ENCODE measurements at places on chromosomes 4 and X.

DNA sequence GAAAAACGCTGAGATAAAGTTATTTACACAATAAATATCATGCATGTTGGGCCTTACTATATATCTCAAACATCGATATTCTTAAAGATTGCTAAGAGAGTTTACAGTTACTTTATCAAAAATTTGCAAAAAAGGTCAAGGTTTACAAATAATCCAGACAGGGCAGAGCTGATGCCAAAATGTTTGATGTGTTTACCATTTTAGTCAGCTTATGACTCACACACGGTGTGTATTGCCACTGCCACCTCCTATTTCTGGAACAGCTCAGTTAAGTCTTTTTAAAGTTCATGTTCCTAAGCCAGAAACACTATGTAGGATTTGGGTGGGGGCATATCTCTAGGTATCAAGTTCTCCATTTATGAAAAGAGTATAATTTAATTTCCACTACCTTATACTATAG, 580.6 kb downstream of the INPP4B start:
- DNase-seq, result no peak

- DNase-seq, result no peak
These were observed 63.5 kb upstream of the WDR17 start for GRCh38 chr4:176002007-176002613.

DNA sequence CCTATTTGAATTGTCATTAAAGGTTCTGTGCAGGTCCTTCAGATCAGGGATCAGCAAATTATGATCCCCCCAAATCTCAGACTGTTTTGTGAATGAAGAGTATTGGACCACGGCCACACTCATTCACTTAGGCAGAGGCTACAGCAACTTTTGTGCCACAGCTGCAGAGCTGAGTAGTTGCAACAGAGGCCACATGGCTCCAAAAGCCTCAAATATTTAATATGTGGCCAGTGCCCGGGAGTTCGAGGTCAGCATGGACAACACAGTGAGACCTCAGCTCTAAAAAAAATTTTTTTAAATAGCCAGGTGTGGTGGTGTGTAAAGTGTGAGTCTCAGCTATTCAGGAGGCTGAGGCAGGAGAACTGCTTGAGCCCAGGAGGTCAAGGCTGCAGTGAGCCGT, 100.7 kb downstream of the NSUN7 start:
- DNase-seq, result no peak

- DNase-seq, result no peak
These were observed 101.7 kb downstream of the CORIN start for GRCh38 chr4:47736146-47736545.

- DNase-seq, result no peak
These were observed 902.5 kb downstream of the FAM133A start for GRCh38 chrX:94576367-94577004.

- DNase-seq, result no peak
These were observed 58.6 kb downstream of the SMAD1 start for GRCh38 chr4:145540235-145540634.

DNA sequence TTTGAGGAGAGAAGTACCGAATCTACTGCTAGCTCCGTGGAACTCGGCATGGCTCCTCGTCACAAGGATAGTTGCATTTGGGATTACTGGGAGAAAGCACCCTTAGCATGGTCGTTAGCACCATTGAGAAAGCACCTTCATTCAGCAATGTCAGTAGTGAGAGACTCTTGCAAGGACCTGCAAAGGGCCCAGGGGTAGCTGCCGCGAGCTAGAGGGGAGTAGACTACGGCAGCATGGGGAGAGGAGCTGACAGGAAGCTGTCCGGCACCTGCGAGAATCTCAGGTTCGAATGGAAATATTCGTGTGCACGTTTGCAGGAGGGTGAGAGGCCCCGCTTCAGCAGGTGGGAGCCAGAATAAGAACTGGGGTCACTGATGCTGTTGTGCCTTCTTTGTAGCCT, 20.2 kb downstream of the TLR10 start:
- no peak for DNase-seq

- DNase-seq, result peak; percentile 70
These were observed at the start of the genes ABCD1 and BCAP31 for GRCh38 chrX:153724252-153725038. TSS of gene ABCD1 (plus strand) at chrX:153724856. CDS start at chrX:153725267, 411 bp downstream. TSS of gene BCAP31 (minus strand) at chrX:153724387. CDS start at chrX:153723244, 1,143 bp downstream.

GRCh38 chr4:76420188-76420761, 666 bp downstream of the CCDC158 start:
- no peak for DNase-seq

DNA sequence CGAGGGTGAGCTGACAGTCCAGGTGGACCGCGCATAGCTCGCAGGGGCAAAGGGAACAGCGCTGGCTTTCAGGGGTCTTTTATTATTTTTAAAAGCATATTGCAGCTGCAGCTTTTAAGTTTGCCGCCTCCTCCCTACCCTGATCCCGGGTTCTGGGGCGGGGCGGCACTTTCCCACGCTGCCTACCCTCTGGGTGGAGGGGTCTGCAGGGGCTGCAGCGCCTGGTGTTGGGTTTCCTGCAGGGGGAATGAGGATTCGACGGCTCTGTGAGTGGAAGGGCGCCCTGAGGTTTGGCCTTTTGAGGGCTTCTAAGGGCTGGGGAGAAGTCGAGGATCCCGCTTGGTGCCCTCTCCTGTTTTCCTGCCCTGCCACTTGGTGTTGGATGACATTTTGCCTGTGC, 80.7 kb upstream of the SCML1 start:
- no peak for DNase-seq

DNA sequence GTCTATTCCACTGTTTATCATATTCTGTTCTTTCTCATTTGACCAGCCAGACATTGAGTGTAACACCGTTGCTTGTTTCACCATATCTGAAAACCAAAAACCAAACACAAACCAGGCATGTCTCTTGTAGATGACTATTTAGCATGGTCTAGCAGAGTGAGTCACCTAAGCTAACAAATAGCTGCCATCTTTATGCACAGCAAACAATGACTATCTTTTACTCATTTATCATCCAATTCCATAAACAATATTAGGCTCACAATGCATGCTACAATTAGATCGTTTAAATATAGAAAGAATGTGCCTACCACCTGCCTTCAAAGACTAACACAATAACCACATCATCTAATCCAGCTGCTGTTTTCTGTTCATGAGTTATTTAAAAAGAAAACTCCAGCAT, 495.4 kb downstream of the PCDH19 start:
- no peak for DNase-seq

DNA sequence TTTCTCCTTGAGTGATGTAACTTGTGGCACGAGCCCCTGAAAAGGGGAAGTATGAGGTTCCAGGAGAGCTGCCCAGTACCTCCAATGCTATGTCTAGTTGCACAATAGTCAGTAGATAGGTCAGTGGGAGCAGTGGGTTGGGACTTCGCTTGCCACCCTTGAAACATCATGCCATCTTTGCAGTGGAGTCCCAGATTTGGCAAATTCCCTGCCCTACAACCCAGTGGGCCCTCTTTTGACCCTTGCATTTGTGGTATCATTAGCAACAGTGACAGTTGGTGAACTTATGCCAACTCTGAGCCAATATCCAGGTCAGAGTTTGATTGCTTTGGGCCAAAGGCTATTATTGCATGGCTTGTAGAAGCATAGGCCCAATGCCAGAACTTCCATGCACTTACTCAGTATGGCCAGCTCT, 12.3 kb downstream of the FHL1 start:
- no peak for DNase-seq

DNA sequence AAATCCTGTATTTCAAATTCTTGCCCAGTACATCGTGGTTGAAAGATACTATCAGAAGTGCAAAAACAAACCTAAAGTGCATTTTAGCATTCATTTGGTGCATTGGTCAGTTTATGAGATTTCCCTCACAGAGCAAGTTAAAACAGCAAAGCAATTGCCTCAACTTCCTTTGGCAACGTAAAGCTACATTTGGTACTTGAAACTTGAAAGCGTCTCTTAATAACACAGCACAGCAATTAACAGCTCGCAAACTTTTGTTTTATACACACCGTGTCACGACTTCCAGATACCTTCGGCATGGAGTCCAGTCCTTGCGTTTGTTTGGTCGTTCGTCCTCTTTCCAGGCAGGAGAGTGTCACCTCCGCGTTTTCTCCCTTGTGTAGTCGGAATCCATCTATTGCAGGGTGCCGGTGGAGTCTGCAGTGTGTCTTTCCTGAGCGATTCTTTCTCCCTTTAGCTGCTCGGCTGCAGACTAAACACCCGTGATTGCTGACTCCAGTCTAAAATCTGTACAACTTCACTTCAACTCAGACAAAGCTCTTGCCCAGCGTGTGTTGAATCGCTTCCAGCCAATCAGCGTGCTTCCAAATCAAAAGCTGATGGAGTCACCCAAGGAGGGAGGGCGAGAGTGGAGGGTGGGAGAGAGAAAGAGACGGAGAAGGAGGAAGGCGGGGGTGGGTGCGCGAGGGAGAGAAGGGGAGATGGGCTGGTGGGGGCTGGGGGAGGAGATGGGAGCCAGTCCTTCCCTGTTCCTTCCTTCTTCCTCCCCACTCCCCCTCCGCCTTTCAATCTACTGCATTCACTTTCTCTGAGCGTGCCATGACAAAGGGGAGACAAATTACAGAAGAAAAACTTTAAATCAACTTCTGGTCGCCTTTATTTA, at the start of gene PCDH18:
TSS of gene PCDH18 (minus strand) at position 509 of the 883 bp plus-strand sequence. CDS start at position 103, 406 bp downstream.
- DNase-seq, result peak; percentile 96

DNA sequence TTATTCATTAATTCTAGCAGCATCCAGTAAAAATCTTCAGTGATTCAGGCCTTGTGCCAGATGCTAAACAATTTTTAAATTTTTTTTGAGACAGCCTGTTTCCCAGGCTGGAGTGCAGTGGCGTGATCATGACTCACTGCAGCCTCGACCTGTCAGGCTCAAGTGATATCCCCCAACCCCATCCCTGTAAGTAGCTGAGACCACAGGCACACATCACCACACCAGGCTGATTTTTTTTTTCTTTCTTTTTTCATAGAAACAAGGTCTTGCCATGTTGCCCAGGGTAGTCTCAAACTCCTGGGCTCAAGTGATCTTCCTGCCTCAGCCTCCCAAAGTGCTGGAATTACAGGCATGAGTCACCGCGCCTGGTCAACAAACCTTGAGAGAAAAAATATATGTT, 705.5 kb downstream of the ARAP2 start:
- DNase-seq, result no peak

- DNase-seq, result no peak
These were observed 12.4 kb downstream of the PPID start for GRCh38 chr4:158710814-158711213.

- DNase-seq, result no peak
These were observed 495.3 kb downstream of the IL1RAPL1 start for GRCh38 chrX:29082558-29082957.

GRCh38 chr4:161002386-161002785, 1161.4 kb downstream of the FSTL5 start:
- DNase-seq, result no peak

GRCh38 chr4:89855236-89855635, 18.3 kb upstream of the SNCA start:
- no peak for DNase-seq

DNA sequence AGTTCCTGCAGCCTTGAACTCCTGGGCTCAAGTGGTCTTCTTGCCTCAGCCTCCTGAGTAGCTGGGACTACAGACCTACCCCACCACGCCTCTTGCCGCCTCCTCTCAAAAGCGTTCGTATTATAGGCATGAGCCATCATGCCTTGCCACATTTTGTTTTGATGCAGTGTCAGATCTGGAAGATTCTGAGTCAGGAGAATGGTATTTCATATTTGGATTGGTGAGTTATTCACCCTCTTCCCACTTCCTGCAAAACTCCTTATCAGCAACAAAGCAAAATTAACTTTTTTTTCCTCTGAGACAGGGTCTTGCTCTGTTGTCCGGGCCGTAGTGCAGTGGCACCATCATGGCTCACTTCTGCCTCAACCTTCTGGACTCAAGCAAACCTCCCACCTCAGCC, 29.6 kb downstream of the REST start:
- no peak for DNase-seq

DNA sequence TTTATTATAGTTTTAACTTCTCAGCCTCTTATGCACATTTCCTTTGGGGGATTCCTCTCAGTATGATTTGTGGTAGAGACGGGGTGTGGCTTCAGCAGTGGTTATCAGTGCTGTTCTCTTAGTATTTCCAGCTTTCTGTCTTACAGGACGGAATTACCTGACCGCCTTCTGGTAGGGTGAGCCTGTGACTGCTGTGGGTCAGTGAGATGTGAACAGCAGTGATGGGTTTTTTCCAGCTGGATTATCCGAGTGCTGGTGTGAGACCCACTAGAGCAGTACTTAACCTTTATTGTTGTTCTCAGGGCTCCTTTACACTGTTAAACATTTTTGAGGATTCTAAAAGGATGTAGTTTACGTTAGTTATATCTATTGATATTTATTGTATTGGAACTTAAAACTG, 135.2 kb downstream of the SLIT2 start:
- no peak for DNase-seq

DNA sequence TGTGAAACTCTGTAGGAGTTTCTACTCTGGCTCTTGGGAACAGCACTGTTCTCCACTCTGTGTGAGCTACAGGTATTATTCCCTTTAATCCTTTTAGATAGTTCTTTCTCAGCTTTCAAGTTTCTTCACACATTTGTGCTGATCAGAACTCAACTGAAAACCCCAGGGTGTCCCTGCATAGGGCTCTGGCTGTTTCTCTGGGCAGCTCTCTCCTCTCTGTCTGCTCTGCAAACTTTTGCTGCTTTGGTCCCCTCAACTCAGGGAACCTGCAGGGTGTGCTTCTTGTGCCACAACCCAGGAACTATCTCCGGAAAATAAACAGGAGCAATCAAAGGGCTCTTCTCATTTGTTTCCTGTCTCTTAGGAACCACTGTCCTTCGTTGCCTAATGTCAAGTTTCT, 196.6 kb upstream of the GABRA2 start:
- no peak for DNase-seq

DNA sequence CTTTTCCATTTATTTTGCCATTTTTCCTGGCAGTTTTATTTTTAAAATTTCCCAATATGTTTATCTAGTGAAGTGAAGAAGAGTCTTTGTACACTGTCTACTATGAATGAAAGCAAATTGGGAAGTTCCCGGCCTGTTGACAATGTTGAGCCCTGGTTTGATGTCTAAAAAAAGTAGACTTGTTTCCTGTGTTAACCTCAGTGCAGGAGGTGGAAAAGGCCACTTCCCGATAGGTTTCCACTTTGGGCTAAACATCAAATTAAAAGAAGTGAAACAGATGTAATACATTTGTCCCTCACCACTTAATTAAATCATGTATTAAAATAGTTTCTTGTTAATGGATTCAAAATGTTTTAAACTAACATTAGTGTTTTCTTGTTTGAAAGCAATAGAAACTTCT, 30.0 kb downstream of the BBS12 start:
- DNase-seq, result no peak

DNA sequence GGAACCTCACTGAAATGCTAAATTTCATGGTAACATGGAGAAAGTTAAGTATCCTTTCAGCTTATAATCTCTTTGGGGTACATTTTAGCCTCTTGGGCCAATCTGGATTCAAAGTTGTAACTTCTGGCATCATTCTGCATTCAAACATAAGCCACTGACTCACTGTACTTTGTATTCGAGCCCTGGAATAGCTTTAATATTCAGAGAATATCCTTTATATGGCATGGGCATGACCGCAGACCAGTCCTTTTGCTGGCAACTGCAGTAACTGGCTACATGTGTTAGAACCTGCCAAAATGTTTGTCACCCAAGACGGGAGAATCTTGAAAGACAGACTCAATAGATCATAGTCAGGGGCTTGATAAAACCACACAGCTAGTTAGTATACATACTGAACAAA, 3.3 kb downstream of the GASK1B start:
- DNase-seq, result no peak

- DNase-seq, result no peak
These were observed 210.5 kb downstream of the ADAMTS3 start for GRCh38 chr4:72358483-72358882.

- no peak for DNase-seq
These were observed 107.3 kb upstream of the RAI2 start for GRCh38 chrX:17968367-17968766.

GRCh38 chrX:141960578-141960977, 56.9 kb downstream of the MAGEC1 start:
- DNase-seq, result no peak
